Activated T-helper 1 cell treated with Interleukin-2 at 50 U/mL for 16 hours (primary cell): ENCODE measurements at places on chromosomes 16 and 17.

GRCh38 chr17:40419559-40420331 is 2.0 kb upstream of the TOP2A start:
- no peak for DNase-seq

DNA sequence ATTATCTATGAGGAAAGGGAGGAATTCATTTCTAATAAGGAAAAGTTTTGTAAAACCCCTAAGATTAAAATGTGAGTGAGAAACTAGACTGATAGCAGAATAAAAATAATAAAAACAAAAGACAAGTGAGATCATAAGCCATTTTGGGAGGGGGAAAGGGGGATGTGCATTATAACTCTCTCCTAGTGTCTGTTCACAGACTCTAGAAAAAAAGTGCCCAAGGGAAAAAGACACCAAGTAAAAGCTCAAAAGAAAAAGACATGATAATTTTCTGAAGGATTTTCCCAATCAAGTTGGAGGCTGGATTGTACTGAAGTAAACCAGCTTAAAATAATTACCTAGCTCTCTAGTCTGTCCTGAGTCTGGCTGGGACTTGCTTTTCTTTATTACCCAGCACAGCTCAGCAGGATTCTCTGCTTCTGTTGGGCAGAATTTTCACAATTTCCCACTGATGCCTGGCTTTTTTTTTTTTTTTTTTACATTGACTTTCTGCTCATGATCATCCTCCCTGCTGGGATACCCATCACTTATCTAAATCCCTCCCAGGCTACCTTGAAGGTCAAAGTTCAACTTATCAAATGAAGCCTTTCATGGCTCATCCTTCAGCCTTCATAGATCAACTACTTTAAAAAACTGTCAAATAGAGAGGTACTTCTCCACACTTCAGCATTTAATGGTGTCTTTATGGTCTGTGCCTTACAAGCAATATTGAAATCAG is 124.2 kb upstream of the KCNJ16 start:
- DNase-seq, result no peak

DNA sequence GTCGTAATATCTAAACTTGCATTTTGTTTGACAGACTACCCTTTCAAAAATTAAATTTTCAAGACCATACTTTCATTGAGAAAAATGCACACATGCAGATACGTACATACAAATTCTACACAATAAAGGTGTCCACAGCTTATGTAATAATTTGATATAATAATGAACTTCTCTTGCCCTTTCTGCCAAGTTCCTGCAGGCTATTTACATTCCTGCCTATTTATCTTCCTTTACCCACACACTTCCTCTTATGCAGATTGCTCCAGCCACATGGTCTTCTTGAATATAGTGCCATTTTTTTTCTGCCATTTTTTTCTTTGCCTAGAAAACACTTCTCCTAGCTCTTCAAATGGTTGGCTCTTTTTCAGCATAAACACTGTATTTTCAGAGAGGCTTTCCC is 826.9 kb upstream of the CDH8 start:
- no peak for DNase-seq

GRCh38 chr16:30662449-30662848 is 4.2 kb downstream of the FBRS start:
- no peak for DNase-seq

DNA sequence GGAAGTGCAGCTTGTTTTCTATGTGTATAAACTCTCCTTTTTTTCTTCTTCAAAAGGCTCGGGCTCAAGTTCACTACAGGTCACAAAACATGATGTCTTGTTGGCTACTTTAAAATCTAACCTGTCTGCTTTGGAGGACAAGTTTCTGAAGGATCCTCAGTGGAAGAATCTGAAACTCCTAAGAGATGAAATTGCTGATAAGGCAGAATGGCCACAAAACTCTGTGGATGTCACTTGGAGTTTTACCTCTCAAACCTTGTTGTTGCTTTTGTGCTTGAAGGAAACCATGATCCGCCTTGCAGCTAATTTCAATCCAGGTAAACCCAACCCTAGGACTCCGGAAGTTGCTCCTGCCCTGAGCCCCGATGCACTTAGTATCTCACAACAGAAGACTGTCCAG is 16.5 kb downstream of the TANGO6 start:
- no peak for DNase-seq

DNA sequence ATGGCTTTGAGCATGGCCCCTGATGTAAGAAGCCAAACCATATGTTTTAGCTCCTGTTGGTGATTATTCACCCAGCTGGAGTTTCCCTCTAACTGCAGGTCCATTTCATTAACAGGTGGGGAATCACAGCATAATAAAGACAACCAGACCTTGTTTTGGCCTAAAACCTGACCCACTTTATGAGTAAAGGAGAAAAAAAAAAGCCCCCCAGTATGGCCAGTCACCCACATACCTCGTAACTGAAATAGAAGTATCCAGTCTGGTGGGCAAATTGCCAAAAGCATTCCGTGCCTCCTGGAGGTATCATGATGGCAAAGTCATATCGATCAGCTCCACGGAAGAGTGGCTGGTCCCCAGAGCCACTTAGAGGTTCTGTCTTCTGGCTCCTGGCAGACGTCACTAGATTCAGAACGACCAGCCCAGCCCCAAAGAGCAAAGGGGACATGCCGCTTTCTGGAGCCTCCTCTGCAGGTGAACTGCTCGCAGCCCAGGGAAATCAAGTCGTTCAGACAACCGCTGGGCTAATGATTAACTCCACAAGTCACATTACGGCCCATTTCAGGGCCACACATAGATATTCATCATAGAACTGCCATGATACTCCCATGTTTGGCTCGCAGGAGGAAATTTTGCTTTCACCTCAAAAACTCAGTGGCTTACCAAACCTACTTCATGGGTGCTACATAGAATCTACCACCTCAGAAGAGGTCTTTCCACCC is at the start of gene TMED6:
Gene TMED6, minus strand, starts transcription at position 478 of the 719 bp plus-strand sequence. Its CDS starts 33 bp downstream, at position 445.
- DNase-seq, result no peak

- no peak for DNase-seq
These were observed 44.9 kb downstream of the ABCA8 start for GRCh38 chr17:68910251-68910705.

DNA sequence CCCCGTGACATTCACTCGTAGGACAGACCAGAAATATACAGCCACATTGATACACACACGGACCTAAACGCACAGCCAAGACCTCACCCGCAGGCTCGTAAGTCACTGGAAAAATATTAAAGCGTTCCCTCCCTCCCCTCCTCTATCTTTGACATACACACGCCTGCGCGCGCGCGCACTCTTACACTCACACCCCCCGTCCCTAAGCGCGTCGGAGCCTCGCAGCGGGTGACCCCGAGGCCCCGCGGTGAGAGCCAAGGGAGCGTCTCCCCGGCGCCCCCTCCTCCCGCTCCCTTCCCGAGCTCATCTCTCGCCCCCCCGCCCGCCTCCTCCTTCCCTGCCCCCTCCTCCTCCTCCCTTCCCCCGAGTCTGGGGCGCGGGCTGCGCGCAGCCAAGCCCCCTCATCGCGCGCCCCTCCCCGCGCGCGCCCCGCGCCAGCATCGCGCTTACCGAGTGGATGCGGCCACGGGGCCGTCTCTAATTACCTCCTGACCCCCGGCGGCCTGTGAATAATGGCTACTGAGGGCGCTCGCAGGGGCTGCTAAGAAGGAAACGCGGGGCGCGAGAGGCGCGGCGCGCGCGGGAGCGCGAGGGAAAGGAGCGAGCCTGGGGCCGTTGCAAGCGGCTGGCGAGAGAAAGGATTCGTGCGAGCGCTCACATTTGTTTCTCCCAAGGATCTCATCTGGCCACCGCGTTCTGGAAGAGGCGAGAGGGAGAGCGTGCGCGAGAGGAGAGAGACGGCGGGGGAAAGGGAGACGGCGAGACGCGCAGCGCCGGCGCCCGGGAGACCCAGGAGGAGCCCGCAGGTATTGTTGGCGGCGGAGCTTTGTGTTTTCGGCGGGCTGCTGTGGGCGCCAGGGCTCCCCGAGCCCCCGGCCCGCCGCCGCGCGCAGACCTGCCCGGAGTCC is 42.4 kb downstream of the RAI1 start:
- no peak for DNase-seq

DNA sequence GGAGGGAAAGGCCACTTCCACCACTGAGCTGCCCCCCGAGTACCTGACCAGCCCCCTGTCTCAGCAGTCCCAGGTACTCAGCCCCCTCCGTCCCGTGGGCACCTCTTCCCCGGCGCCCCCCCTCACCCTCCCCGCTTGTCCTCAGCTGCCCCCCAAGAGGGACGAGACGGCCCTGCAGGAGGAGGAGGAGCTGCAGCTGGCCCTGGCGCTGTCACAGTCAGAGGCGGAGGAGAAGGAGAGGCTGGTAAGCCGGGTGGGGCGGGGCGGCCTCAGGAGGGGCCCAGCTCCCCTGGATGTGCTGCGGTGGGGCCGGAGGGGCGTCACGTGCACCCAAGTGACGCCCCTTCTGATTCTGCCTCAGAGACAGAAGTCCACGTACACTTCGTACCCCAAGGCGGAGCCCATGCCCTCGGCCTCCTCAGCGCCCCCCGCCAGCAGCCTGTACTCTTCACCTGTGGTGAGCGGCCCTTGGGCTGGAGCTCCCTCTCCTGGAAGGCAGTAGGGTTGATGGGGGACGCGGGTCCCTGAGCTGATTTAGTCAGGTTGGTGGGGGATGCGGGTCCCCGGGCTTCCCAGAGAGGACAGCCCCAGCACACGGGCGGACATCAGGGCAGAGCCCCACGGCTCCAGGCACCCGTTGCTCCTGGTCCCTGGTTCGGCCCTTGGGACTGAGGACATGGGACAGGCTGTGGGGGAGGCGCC is 9.5 kb upstream of the MRPL12 start:
- DNase-seq, result no peak

GRCh38 chr17:79955167-79955549 is 80.5 kb downstream of the TBC1D16 start:
- DNase-seq, result no peak

- DNase-seq, result no peak
These were observed 27.0 kb upstream of the ABCC3 start for GRCh38 chr17:50607522-50608175.

DNA sequence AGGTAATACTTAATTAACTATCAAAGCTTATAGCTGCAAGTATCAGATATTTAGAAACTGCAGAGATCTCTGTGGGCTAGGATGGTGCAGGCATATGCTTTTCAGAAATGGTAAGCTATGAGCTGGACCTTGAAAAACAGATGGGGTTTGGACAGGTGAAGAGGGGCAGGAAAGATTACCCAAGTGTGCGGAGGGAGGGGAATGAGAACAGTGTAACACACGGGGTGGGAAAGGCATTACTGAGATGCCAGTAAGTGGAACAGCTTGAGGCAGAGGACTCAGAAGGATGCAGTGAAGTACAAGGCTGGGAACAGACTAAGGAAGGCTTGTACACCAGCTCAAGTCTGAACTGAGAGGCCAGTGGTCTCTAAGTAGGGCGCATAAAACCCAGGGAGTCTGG is 22.1 kb upstream of the EVPL start:
- no peak for DNase-seq

DNA sequence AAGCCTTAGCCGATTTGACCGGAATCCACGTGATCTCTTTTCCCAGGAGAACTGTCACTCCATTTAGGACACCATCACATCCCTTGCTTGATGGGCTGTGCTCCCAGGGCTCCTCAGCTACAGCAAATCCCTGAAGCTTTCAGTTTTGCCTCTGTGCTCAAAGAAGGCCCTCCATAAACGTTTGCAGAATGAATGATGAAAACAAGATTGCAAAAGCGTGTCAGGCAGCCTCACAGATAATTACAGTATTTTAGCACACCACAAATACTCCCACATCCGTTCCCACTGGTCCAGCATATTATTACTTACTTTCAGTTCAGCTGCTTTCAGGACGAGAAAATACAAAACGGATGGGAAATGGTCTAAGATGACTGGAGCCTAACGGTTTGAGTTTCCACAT is 84.6 kb downstream of the USP31 start:
- no peak for DNase-seq

GRCh38 chr16:22300427-22301071 is 3.3 kb downstream of the POLR3E start:
- no peak for DNase-seq

DNA sequence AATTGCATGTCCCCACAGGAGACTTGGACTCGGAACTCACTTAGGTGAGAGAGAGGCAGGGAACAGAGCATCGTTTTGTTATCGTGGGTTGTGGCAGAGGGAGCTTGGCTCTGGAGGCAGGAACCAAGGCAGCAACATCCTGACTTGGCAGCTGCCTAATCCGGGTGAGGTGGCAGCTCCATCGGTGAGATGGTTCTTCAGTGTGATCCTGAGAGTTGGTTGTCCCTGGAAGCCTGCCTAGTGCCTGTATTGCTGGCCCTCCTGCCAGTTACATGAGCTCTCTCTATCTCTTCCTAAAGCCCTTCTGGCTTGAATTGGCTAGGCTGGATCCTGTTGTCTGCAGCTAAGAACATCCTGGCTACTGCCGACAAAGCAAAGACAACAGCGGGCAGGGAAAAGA is 19.9 kb upstream of the SEC14L1 start:
- DNase-seq, result no peak

- DNase-seq, result no peak
These were observed 40.1 kb upstream of the SLC38A10 start for GRCh38 chr17:81334987-81335772.

DNA sequence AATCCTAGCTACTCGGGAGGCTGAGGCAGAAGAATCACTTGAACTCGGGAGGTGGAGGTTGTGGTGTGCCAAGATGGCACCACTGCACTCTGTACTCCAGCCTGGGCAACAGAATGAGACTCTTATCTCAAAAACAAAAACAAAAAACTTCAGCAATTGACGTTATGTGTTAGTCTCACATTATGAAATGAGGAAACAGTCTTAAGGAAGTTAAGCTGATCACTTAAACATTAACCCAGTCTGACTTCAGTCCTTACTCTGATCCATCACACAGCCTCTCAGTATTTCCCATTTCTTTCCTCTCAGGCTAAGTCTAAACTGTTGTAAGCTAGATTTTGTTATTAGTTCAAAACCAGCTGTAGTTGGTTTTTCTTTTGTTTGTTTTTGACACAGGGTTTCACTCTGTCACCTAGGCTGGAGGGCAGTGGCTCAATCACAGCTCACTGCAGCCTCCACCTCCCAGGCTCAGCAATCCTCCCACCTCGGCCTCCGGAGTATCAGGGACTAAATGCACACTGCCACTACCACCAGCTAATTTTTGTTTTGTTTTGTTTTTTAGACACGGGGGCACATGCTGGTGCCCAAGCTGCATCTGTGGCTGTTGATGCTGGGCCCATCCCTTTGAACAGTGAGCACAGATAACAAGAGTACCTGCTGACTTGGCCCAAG is 6.3 kb downstream of the JPT1 start:
- DNase-seq, result no peak

- DNase-seq, result no peak
These were observed 324.5 kb downstream of the SNX29 start for GRCh38 chr16:12300945-12301500.

GRCh38 chr17:81463506-81463905 is 49.1 kb downstream of the ACTG1 start:
- DNase-seq, result no peak

DNA sequence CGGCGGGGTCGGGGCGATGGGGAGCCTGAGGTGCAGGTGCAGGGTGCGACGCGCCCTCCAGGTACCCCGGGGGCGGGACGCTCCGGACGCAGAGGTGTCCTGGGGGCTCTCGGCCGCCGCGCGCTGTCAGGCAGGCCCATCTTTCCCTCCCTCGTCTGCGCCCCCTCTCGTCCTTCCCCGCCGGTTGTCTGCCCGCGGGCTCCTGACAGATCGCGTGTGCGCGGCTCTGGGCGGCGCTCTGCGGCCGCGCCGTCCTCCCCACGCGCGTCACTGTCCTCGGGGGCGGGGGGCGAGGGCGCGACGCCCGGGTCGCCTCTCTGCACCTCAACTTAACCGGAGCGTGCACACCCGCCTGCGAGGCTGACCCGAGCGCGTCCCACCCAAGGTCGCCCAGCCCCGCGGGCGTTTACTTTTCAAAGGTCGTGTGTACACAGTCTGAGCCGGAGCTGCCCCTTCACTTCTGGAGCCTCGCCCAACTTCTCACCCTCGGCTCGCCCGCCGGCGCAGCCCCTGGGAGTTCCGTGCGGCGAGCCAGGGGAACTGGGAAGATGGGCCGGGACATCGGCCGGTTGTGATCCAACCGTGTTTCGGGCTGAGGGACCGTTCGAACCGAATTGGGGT is 512 bp downstream of the AKAP1 start:
- peak; percentile 45 for DNase-seq
